NCI-H187 treated with DMSO at 0.1 percent for 48 hours (cell line): ENCODE measurements at places on chromosomes 16 and 17.

- DNase-seq, result no peak
Observed at GRCh38 chr17:47230864-47231263, 21.7 kb downstream of the MYL4 start.

- DNase-seq, result no peak
Observed at GRCh38 chr17:31289790-31290189, 7.2 kb downstream of the OMG start.

DNA sequence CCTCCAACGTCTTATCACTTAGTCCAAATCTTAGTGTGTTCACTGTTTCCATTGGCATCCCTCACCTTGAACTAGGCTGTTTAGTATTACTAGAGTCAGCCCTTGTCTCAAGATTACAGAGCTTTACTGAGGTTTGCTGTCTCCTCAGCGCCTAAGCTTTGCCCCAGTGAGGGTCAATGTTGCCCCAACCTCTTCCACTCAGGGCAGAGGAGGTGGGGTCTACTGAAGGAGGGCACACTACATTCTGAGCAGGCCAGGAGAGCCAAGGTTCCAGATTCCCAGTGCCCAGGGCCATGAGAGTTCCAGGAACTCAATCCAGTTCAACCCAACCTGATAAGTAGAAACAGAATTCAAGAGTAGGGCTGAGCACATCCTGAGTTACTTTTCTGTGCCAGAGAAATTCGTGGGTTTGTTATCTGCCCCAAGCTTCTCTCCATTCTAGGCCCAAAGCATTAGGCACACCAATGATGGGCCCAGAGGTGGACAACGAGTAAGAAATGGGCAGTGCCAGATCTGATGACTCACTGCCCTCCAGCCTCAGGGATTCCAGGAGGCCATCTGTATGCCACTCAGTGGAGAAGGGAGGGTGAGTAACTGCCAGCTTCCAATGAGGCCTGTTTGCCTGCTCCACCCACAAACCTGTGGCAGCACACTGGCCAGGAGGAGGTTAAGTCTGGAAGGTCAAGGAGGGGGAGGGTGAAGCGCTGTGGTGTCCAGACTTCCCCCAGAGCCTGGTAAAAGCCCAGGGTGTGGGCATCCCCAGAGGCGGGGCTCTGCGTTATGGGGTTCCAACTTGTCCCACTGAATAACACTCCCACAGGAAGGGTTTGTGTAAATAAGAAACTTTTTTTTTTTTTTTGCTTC is 8.2 kb downstream of the TUBG2 start:
- no peak for DNase-seq

DNA sequence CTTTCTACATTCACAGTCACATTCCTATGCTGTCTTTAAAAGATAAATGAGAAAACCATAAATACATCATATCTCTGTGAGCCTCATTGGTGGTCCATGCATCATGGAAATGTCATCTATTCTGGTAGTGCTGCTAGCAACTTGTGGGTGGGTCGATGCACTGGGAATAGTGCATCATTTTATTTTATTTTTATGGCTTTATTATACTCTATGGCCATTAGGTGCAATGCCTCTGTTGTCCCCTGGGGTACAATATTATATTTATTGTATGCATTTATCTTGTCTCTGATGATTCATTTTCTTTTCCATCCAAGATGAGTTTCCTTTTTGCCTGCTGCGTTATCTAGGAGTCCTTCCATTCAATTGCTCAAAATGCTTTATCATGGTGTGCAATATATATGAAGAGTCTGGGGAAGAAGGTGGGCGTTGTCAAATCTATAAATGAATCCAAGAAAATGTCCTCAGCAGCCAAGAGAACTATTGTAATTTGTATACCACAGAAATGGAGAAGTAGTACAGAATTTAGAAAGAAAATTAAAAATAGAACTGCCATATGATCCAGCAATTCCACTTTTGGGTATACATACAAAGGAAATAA is 324.0 kb downstream of the KCNJ2 start:
- no peak for DNase-seq

DNA sequence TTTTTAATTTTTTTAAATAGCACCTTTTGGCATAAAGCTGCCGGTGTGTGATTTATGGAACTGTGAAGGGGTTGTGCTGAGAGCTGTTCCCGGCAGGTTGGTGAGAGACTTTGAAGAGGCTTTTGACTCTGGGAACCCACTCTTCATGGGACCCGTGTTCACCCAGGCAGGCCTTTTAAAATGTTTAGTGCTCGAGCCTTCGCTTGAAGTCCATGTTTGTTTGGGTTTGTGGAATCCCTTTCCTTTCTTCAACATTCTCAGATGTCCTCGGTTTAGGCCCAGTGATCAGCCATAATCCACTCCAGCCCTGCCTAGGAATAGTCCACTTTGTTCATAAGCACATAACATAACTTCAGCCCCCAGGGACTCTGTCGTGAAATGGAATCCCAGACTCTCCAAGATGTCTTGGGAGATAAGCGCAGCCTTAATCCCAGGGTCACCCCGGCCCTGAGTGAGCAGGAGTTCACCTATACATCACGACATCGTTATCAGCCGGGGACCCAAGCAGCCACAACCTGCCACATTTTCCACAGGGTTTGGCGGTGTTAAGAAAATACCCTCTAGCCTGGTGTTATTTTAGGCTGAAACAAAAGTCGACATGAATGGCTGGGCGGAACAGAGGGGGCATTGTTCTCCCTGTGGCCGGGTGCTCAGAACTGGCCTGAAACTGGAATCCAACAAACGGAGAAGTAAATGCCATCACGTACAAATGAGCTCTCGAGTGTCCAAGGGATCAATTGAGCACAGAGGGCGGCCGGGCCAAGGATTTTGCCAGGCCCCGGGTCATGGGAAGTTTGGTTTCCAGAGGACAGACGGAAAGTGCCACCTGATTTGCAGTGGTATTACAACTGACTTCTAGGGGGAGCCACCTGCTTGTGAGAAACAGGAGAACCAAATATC is 145.7 kb upstream of the IRX3 start:
- no peak for DNase-seq

DNA sequence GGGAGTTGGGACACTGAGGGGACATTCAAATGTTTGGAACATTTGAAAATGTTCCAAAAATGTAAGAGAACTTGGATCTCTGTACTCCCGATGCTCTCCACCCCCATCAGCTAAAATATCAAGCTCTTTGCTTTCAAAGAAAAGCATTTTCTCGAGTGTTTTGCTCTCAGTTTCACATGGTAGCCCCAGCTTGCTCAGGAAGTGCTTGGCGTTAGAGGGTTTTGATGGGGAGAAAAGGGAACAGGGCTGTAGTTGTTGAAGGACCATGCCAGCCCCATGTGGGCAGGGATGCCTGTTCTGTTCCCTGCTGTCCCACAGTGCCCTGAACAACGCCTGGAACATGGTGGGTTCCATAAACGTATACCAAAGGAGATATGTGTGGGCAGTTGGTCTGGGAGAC is 37.0 kb downstream of the RAI1 start:
- no peak for DNase-seq

GRCh38 chr17:58269557-58270291 is 11.0 kb downstream of the MPO start:
- DNase-seq, result no peak

- DNase-seq, result no peak
Observed at GRCh38 chr16:87792205-87792565, 26.4 kb upstream of the KLHDC4 start.

DNA sequence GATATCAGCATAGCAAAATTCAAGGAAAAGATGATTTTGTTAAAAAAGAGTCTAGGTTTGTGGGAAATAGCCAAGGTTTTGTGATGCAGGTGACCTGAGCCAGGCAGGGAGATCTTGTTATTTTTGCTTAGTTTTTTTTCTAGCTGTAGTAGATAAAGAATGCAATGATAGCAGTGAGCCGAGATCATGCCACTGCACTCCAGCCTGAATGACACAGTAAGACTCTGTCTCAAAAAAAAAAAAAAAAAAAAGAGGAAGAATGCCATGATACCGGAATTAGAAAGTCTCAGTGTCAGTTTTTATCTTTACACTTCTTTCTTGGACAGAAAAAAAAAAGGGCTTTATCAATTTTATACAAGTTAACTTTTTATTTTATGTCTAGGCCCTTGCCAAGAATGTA is 27.5 kb downstream of the TMEM238L start:
- no peak for DNase-seq

DNA sequence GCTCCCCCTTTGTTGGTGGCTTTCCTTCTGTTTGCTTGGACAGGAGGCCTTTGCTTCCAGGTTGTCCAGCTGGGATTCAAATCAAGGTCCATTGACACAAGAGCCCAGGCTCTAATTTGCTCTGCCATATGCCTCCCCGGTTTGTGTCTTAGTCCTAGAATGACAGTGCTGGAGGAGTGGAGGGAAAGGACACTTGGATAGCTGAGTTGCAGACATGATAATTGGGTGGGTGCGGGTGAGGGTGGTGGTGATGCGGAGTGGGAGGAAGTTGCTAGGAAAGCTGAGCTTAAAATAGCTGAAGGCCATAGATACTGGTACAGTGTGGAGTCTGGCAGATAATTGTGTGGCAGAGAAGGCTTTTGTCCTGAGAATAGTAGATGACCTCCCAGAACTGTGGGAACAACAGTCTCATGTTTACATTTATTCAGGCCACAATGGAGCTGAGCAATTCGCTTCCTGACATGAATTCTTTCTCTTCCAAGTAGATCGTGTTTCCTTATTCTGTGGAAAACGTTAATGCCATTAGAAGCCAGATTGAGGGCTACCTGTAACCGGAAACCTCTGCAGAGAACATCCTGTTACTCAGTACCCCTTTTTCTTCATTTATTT is 23.8 kb downstream of the SEC14L1 start:
- DNase-seq, result no peak

- DNase-seq, result no peak
Observed at GRCh38 chr17:68628576-68628957, 27.4 kb upstream of the FAM20A start.

GRCh38 chr16:69276148-69277115 is 34.7 kb upstream of the VPS4A start:
- no peak for DNase-seq

GRCh38 chr16:678858-679813 is 1.1 kb upstream of the STUB1 start:
- DNase-seq, result peak; percentile 34

GRCh38 chr16:52113533-52114183 is 433.3 kb downstream of the TOX3 start:
- no peak for DNase-seq

DNA sequence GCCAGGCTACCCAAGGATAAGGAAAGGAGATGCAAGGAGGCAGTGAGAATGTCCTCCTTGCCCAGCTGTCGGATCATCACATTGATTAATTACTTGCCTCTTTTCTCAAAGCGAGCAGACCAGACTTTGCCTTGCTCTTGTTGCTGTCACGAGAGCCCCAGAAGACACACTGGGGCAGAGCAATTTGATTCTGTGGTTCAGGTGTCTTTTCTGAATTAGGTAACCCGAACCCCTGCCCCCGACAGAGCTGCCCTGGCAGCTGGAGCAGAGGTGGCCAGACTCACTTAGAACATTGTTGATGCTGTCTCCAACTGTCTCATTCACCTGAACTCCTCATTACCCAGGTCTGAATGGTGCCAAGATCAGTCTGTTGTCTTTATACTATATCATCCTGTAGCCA is 34.3 kb downstream of the VAT1L start:
- DNase-seq, result no peak

GRCh38 chr16:50490828-50491227 is 57.4 kb upstream of the NKD1 start:
- DNase-seq, result no peak

DNA sequence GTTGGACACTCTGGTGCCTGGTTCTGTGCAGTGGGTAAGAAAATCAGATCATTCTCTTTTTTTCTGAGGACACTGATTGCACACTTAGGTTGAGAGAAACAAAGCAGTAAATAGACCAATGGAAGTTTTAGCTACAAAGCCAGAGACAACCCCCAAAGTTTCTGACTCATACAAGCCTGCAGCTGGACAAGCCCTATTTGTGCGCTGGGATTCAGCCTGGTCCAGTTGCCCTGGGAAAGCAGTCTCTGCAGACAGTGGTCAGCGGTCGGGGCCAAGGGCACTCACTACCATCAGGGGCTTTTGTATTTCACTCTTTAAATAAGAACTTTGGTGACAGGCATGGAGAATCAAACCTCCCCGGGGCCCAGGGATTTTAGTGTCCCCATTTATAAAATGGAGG is 6.0 kb upstream of the RHBDL3 start:
- no peak for DNase-seq

GRCh38 chr17:74271281-74271680 is 2.8 kb upstream of the DNAI2 start:
- DNase-seq, result no peak

- no peak for DNase-seq
Observed at GRCh38 chr16:90028985-90029384, 9.7 kb upstream of the DBNDD1 start.

- no peak for DNase-seq
Observed at GRCh38 chr16:87056551-87056950, 260.6 kb downstream of the C16orf95 start.

- DNase-seq, result no peak
Observed at GRCh38 chr17:81285179-81285878, 9.8 kb downstream of the SLC38A10 start.

DNA sequence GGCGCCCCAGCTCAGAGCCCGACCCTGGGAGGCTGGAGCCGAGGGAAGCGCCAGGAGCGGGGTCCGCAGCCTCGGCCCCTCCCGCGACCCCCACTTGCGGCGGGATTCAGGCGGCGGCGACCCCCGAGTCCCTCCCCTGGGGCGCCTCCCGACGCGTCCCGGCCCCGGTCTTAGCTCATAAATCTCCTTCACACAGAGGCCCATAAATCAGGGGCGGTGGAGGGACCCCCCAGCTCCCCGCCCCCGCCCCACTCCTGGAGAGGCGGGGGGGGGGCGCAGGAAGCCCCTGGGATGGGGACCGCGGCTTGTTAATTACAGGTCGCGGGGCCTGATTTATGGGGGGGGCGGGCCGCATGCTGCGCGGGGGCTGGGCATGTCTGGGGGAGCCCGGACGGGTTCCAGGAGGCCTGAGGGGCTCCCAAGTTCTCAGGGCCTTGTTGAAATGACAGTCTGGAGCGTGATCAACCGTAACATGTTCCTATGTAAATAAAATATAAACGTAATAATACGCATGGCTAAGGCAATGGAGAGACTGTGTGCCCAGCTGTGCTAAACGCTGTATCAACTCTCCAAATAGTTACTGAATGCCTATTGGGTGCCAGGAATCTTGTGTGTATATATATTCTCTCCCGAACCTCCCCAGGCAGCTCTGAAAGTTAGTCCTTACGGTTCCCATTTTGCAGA is 10.0 kb upstream of the BHLHA9 start:
- DNase-seq, result no peak

DNA sequence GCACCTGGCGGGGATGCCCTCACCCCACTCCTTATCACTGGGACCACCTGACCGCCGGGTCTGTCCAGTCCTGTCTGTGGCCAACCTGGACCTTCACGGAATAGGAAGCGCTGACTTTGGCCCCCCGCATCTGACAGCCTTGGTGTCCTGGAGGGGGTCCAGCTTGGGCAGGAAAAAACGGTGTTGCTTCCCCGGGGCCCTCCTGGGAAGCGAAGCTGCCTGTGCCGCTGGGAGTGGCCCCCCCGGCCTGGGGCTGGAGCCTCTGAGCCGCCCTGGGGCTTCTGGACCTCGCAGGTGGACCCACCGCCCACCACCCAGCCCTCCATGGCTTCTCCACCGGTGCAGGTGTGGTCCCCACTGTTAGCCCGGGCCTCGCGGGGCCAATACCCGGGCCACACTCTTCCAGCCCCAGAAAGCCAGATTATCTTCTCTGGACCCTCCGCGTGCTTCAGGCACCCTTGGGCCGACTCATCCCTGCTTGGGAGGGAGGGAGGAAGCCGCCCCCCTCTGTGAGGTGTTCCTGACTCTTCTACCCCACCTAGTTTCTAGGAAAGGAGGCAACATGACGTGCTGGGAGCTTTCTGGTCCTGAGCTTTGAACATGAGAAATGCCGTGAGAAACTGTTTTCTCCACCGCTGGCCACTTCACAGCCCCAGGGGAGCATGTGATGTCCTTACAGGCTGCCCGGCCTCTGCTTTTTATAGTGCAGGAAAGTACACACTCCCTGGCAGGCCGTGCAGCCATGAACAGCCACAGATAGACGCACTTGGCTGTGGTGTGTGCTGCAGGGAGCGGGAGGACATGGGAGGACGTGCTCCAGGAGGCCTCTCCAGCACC is 1.1 kb downstream of the C1QTNF1 start:
- DNase-seq, result no peak
